ENCODE measurements at places on chromosomes 6 and 20. TPM values are rescaled to one million over a fixed set of nuclear protein-coding genes. Genes with fewer than 3 reads are reported as not detected.

The BRD2 gene
- 211 TPM for total RNA-seq

The C6orf15 gene
- total RNA-seq: not detected

GRCh38 chr6:113524826-113525225 lies 332.3 kb upstream of the MARCKS start:
- no peak for DNase-seq

GRCh38 chr6:133805876-133806275 lies 83.0 kb upstream of the TCF21 start:
- no peak for DNase-seq

GRCh38 chr6:38867726-38868125 lies 152.6 kb downstream of the DNAH8 start:
- DNase-seq: no peak

GRCh38 chr20:2337142-2337541 lies 41.3 kb downstream of the TGM3 start:
- DNase-seq: no peak

GRCh38 chr6:69985180-69985579 lies 118.8 kb downstream of the COL19A1 start:
- DNase-seq: no peak

- DNase-seq: peak; percentile 52
Observed at GRCh38 chr6:27720607-27721580, 191.3 kb downstream of the OR2B2 start.

GRCh38 chr6:11366934-11367637 lies 134.6 kb upstream of the NEDD9 start:
- DNase-seq: peak; percentile 57

DNA sequence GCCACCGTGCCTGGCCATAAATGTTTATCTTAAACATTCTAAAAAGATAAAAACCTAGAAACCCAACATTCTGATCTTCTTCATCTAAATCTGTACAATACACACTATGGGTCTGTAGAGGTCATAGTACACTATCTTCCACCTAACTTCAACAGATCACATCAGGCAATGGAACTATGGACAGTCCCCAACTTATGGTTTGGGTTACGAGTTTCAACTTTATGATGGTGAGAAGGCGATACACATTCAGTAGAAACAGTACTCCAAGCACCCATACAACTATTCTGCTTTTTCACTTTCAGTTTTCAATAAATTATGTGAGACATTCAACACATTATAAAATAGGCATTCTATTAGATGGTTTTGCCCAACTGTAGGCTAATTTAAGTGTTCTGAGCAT lies 23.1 kb downstream of the FKBP5 start:
- DNase-seq: no peak

DNA sequence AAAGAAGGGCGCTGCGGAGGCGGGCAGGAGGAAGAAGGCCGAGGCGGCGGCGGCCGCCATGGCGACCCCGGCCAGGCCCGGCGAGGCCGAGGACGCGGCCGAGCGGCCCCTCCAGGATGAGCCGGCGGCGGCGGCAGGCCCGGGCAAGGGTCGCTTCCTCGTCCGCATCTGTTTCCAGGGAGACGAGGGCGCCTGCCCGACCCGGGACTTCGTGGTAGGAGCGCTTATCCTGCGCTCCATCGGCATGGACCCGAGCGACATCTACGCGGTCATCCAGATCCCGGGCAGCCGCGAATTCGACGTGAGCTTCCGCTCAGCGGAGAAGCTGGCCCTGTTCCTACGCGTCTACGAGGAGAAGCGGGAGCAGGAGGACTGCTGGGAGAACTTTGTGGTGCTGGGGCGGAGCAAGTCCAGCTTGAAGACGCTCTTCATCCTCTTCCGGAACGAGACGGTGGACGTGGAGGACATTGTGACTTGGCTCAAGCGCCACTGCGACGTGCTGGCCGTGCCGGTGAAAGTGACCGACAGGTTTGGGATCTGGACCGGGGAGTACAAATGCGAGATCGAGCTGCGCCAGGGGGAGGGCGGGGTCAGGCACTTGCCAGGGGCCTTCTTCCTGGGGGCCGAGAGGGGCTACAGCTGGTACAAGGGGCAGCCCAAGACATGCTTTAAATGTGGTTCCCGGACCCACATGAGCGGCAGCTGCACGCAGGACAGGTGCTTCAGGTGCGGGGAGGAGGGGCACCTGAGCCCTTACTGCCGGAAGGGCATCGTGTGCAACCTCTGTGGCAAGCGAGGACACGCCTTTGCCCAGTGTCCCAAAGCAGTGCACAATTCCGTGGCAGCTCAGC lies 780 bp downstream of the ZCCHC3 start:
- DNase-seq: peak; percentile 57

Measured in neural progenitor cell (in vitro differentiated cells).